Activated T-cell treated with anti-CD3 and anti-CD28 coated beads, Interleukin-2, amount 50 U/mL, for 1 hour (primary cell): ENCODE measurements at places on chromosomes 12 and 14.

DNA sequence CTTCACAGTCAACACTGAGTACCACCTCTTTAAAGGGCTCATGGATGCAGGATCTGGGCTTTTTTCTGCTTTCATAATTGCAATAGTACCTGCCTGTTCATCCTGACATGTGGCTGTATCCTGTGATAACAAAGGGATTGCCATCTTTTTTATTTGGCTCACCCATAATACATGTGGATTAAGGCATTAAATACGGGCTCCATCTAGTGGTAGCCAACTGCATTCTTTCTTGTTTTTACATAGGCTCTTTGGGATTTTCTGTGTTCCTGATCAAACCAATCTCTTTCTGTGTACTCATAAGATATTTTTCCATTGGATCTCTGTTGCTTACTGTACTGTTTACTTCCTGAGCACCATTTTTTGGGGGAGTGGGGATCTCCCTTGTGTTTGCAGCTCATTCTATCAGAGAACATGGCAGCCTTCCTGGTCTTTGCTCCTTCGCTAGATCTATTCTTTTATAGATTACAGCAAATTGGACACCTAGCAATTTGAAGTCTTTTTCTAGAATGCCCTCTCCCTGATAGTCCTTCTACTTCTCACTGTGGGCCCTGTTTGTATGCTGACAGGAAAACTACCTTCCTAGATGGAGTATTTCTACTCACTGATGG, 723.4 kb upstream of the MDGA2 start:
- no peak for DNase-seq

- no peak for DNase-seq
Measured at GRCh38 chr12:101491329-101491728, 16.2 kb downstream of the SPIC start.

GRCh38 chr14:33432407-33433023, 493.8 kb downstream of the NPAS3 start:
- DNase-seq: no peak

GRCh38 chr12:91105807-91106206, 5.5 kb downstream of the LUM start:
- no peak for DNase-seq

DNA sequence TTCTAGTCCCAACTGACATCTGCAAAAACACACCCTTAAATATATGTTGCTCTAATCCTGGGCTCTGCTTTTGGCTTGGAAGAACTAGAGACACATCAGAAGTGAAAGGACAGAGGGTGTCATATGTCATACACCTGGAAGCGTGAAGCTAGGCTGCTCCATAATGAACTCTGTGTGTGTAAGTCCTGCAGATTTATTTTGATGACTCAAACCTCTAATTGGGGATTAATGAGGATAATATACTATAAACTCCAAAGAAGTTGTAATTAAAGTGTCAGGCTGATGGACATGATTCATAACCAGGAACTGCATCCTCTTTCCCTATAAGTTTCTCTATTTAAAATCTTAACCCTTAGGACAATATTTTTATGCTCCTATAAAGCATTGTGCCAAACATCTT, 4.4 kb upstream of the KCNK10 start:
- DNase-seq: no peak

GRCh38 chr14:94405486-94405885, 17.1 kb upstream of the SERPINA1 start:
- DNase-seq: no peak

DNA sequence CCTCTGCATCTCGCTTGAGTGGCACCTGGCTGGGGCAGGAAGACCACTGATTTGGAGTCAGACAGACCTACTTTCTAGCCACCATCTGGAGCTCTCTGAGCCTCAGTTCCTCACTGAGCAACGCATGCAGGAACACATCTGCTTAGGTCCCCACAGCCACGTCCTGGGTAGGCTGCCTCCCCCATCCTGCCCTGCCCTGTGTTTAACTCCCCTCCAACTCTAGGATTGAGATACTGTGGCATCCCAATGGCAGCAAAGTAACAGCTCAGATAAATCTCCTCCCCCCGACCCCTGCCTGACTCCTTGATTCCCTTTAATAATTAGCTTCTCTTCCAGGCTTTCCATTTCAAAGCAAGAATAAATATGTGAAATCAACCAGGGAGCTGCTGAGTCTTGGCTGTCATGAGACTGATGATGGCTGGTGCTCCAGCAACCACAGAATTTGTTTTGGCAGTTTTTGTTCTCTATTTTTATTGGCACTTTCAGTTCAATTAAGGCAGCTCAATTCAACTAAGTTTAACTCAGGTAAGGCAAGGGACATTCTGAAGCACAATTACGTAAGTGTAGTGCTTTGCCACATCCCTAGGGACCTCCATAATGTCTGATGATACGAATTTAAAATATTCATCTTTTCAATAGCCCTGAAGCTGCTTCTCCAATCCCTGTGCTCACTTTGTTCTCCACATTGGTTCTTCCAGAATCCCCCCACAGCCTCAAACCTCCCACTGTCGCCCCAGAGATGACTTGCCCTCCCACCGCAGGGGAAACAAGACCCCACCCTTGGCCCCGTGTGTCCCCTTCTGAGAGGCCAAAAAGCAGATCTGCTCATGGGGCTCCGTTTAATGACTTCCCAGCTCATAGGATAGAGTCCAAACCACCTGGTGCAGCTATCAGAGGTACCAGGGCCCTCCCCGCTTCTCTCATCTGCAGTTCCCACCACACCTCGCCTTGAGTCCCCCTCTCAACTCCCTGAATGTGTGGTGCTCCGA, 58.2 kb downstream of the ESR2 start:
- DNase-seq: no peak

- DNase-seq: no peak
Measured at GRCh38 chr12:123748661-123749060, 13.4 kb upstream of the DNAH10 start.

GRCh38 chr12:50187084-50187900, 20.1 kb upstream of the CERS5 start:
- no peak for DNase-seq

GRCh38 chr14:67663633-67664032, 10.8 kb downstream of the VTI1B start:
- no peak for DNase-seq

- no peak for DNase-seq
Measured at GRCh38 chr14:78202163-78202562, 32.0 kb downstream of the NRXN3 start.

DNA sequence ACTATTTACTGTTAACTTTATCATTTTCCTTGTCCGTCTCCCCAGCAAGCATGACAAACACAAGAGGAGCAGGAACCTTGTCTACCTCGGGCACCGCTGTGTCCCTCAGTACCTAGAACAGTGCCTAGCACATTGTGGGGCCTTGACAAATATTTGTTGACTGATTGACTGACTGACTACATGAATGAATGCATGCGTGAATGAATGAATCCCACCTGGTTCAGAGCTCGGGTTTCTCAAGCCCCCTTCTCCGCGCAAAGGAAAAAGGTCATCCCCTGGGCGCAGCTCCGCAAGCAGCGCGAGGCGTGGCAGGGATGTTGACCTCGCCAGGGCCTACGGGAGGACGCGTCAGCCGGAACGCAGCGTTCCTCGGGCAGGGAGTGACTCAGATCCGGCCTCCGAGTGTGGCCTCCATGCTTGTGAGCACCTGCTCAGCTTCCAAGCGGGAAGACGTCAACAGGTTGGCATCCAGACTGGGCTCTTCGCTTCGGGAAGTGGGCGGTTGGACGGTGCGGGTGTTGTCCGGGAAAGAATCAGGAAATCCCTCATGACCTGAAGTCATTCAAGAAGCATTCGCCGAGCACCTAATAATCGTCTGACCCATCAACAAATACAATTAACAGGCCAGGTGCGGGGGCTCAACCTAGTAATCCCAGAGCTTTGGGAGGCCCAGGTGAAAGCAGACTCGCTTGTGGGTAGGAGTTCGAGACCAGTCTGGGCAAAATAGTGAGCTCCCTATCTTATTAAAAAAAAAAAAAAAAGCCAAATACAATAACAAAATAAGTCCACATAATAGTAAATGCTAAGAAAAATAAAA, 13.9 kb upstream of the UBC start:
- no peak for DNase-seq

DNA sequence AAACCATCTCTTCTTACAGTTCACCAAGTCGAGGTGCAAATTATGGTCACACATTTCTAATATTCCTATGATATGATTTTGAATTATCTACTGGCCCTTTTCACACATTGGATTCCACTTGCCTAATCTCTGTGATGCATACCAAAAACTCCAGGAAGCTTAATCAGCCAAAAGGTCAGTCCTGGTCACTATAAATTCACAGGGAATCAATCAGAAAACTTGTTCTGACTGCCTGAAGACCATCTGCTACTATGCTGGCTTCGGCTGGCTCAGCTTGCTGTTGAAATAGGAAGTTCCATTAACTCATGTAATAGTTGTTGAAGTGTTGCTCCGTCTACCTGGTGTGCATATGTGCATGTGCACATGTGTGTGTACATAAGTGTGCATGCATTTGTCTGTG, 142.8 kb upstream of the FLRT2 start:
- DNase-seq: no peak

DNA sequence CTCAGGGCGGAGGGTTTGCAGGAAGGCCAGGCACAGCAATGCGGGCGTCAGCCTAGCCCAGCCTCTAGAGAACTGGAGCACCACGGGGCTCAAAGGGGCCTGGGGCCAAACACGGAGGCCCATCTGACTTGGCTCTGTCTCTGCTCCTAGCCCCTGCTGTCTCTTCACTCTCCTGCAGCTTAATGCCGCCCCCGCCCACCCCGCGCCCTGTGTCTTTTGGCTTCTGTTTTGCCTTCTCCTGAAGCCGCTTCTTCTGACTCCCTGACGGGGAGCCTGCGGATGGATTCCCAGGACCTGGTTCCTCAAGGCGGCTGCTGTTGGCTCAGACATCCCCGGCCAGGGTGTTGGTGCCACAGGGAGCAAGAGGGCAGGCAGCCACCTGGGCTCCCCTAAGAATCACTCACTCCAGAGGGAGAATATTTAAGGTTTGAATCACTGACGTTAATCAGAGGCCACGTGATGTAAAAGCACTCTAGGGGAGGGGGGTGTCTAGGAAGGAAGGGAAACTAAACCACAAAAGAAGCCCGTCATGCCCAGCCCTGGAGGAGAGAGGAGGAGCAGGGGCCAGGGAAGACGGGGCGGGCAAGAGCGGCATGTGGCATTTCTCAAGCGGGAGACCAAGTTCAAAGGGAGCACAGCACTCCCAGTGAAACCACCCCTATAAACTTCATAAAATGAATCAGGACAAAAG, 36.9 kb upstream of the PRMT8 start:
- DNase-seq: no peak

DNA sequence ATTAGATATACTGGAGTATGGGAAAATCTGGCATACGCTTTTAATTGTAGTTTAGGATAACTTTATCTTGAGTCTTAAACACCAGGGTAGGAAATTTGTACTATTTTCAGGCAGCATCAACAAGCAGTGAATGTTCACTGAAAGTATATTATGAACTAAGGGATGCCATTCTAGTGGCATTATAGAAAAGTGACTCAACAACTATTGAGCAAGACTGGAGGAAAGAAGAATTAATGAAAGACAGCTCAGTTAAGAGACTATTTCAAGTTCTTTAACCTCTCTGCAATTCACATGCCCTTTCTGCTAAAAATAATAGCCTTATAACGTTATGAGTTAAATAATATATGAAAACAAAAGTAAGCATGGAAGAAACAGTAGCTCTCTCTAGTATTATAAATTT, 343.1 kb downstream of the FSCB start:
- DNase-seq: no peak
